Fibroblast of the conjunctiva (primary cell): ENCODE measurements at places on chromosomes 16 and 17.

DNA sequence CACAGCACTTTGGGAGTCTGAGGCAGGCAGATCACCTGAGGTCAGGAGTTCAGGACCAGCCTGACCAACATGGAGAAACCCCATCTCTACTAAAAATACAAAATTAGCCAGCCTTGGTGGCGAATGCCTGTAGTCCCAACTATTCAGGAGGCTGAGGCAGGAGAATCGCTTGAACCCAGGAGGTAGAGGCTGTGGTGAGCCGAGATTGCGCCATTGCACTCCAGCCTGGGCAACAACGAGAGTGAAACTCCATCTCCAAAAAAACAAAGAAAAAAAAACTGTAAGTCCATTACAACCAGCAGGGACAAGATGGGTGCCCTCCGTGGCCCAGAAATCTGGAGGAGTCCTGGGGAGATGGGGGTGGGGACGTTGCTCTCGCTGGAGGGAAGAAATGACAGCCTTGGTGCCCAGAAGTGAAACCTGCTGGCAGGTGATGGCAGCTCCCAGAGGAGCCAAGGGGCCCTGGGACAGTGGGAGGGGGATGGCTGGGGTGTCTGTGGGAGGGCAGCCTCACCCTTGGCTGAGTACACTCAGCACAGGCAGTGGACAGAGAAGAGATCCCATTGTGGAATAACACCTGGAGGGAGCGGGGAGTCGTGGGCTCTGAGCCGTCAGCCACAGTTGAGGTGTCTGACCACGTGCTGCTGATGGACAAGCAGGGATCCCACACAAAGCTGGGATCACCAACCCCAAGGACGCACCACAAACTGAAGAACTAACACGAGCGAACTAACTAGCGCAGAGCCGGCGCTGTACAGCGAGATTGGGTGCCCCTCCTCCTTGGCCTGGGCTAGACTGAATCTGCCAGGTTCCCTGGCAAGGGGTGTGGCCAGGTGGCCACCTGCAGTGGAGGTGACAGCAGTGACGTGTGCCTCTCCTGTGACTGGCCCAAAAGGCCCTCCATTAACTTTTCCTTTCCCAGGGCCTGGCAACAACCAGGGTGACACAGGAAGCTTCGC lies 46.9 kb upstream of the BAHCC1 start:
- DNase-seq, result no peak

DNA sequence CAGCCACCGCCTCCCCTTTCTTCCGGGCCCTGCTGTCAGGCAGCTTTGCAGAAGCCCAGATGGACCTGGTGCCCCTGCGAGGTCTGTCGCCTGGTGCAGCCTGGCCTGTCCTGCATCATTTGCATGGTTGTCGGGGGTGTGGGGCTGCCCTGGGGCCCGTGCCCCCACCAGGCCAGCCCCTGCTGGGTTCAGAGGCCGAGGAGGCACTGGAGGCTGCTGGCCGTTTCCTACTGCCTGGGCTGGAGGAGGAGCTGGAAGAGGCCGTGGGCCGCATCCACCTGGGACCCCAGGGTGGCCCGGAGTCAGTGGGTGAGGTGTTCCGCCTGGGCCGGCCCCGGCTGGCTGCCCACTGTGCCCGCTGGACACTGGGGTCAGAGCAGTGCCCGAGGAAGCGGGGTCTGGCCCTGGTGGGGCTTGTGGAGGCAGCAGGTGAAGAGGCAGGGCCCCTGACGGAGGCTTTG lies 5.5 kb upstream of the TGFB1I1 start:
- DNase-seq, result no peak

- DNase-seq, result no peak
Measured at GRCh38 chr17:34001246-34001645, 253.8 kb upstream of the CCL2 start.

DNA sequence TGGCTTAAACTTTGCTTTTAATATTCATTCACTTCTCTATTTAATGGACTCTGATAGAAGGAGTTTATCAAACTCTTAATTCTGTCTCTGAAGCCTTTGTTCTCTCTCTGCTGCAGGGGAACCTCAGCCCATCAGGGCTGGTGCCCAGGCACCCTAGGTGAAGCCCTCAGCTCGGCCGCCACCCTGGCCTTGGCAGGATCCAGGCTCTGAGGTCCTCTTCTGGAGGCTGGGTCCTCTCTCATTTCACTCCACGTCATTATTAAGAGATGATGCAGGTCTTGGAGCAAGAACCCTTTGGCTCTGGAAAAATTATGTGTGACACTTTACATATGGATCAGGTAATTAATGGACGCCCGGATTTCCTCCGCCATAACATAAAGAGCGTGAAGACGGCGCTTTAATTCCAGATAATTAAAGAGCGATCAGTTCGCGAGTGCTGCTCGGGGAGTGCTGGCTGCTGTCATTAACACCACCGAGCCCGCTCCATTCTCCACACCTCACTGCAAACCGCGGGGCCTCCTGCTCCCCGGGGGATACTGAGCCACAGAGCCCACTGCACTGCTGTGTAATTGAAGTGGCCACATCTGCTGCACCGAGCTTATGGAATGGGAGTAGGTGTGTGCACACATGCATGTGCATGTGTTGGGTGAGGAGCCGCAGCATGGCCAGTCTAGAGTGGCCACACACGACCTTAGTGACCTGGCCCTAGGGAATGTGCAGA lies 259.4 kb upstream of the TNRC6C start:
- no peak for DNase-seq

- no peak for DNase-seq
Measured at GRCh38 chr17:64491994-64492393, 4.9 kb downstream of the POLG2 start.

DNA sequence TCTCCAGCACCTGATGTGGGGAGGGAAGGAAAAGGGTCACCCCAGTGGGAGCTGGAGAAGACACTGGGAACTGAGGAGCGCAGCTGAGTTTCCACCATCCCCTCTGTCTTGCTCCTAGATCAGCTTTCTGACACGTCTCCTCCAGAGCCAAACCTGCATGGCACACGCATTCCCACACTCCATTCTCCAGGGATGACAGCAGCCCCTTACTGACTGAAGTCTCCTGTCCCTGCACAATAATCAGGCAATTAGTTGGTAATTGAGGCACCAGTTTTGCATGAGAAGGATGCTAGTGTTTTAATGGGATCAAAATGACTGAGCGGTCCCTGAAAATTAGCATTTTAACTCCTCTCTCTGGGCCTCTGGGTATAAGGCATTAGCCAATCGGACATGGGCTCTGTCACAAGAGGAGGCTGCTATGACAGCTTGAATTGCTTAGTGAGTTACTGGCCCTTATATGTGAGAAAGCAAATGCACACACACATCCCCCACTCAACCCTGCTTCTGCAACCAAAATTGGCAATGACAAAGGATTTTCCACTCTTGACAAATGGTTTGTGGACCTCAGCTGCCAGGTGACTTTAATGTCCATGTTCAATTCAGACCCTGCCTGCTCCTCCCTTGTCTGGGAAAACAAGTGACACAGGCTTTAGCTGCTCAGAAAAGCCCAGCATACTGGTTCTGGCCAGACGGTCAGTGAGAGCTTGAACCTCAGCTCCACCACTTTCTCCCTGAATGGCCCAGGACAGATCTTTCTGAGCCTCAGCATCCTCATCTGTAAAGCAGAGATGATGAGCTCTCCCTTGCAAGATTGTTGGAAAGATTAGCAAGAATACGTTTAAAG lies 57.2 kb upstream of the SREBF1 start:
- no peak for DNase-seq

- DNase-seq, result no peak
Measured at GRCh38 chr16:81758376-81758775, 20.7 kb upstream of the PLCG2 start.
